ENCODE measurements at places on chromosomes 6 and 20.

GRCh38 chr6:159808647-159809046, 8.6 kb downstream of the PNLDC1 start:
- no peak for DNase-seq

DNA sequence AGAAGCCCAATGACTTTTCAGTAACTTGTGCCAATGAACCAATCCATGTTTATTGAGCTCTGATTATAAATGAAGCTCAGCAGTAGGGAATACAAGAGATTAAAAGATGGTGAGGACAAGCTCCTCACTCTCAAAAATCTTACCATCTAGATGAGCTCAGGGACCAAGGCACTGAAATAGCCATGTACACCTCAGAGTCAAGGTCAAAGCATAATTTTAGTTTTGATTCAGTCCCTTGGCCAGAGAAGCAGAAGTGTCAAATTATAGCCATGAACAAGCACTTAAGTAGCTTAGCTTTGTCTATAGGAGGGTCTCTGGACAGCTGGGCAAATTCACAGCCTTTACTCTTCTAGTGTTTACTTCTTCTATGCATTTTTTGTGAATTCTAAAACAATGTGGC, 131.0 kb upstream of the DTNBP1 start:
- no peak for DNase-seq

DNA sequence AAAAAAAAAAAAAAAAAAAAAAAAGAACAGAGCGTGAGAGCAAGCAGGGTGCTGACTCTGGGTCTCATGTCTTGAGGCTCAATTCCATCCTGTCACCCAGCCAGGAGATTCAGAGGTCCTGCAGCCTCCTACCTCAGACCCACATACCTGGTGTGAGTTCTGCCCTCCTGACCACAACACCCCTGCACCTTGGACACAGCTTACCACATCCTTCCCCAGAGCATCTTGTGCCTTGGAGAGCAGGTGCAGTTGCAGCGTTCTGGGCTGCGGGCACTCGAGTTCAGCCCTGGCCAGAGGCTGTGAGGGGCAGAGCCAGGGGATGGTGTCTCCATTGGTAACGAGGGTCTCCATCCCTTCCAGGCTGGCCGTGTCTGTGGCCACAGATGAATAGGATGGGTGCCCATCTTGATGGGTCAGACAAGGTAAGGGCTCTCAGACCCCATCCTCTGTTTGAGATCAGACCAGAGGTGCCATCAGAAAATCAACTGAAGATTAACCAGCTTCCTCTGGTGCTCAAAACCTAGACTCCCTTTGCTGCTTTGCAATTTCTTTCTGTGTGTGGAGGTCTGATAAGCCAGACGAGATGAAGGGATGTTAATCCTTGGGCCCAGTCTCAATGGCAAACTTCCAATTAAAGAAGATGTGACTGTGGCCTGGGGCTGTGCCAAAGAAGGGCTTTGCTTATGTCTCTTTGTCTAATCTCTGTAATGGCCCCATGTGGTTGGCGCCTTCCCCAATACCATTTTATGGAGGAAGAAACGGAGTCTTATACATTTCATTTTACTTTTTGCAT, 14.7 kb upstream of the ZNF831 start:
- no peak for DNase-seq

GRCh38 chr6:40692337-40692736, 105.2 kb upstream of the LRFN2 start:
- no peak for DNase-seq

DNA sequence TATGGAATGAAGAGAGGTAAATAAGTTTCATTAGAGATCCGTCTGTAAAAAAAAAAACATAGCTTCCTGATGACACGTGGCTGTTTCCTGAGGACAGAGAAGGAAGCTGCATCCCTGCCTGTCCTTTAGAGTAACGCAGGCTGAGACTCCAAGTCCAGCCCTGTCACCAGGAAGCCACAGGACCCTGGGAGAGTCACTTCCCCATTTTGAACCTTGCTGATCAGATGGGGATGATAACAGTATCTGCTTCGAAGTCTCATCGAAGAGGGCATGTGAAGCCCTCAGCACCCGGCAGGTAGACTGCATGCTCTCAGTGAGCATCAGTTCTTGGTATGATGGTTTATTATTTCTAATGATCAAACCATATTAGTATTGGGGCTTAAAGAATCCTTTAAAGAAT, 139.1 kb upstream of the KCNG1 start:
- no peak for DNase-seq

GRCh38 chr6:76682842-76683241, 610.4 kb upstream of the IMPG1 start:
- DNase-seq, result no peak

GRCh38 chr6:159836718-159837490, 36.8 kb downstream of the PNLDC1 start:
- DNase-seq, result no peak

DNA sequence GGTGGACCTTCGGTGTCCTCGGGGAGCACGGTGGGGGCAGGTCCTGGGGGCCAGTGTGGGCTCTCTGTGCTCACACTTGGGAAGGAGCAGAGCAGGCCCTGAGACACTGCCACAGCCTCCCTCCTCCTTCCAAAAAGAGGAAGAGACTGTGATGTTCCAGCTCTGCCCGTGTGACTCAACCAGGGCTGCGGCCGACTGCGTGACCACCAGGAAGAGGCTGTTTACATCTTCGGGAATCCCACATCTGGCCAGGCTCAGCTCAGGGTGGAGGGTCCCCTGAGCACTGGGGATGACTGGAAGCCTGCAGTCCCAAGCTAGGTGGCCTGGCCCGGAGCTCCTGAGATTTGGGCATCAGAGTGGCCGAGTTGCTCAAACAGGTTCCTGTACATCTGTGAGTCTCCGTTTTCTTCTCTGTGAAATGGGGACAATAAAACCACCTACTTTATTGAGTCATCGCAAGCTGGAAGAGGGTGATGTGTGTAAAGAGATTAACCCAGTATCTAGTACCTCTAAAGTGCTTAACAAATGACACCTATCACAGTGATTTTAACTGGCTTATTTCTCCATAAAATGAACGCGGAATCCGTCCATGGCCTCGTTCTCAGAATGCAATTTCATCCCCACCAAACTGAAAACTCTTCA, 242.1 kb downstream of the DLL1 start:
- no peak for DNase-seq
